ENCODE measurements at places on chromosomes 6 and 20.

- DNase-seq: no peak
Measured at GRCh38 chr6:138520463-138520862, 21.2 kb upstream of the NHSL1 start.

GRCh38 chr20:16569246-16570153 is 3.7 kb downstream of the KIF16B start:
- DNase-seq: no peak

- no peak for DNase-seq
Measured at GRCh38 chr6:157982102-157982562, 469 bp downstream of the SYNJ2 start.

DNA sequence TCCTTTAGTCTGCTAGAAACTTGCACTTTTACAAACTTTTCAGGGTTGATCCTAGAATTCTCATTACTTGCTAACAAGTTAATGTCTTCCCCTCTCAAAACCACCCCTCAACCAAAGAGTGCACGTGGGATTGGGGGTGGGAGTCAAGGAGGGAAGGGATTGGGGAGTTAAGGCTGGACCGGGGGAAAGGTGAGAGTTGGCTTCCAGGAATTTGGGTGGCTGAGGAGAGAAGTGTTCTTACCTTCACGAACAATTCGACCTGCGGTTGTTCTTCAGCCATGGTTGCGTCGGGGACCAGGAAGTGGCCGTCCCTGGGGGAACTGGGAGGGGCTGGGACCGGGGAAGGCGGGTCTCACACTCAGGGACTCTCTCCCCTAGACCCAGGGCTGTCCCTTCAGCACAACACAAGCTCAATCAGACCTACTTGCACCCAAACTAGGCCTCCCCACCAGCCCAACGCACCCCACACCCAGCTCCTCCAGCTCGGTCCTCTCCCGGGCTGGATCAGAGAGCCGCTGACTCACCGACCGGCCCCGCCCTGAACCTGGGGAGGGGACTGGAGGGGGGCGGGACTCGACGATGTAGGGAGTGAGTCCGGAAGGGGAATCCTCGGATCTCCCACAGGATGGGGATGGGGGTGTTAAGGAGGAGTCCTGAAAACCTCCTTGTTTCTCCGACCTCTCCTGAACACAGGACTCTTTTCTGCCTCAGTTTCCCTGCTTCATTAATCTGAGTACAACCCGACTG is at the start of gene CLIC1:
TSS of gene CLIC1 (minus strand) at position 510 of the 747 bp plus-strand sequence. CDS start at position 280, 230 bp downstream.
- DNase-seq: no peak

- no peak for DNase-seq
Measured at GRCh38 chr6:40440053-40440452, 147.1 kb downstream of the LRFN2 start.

GRCh38 chr6:85726206-85726605 is 83.5 kb upstream of the SYNCRIP start:
- no peak for DNase-seq

DNA sequence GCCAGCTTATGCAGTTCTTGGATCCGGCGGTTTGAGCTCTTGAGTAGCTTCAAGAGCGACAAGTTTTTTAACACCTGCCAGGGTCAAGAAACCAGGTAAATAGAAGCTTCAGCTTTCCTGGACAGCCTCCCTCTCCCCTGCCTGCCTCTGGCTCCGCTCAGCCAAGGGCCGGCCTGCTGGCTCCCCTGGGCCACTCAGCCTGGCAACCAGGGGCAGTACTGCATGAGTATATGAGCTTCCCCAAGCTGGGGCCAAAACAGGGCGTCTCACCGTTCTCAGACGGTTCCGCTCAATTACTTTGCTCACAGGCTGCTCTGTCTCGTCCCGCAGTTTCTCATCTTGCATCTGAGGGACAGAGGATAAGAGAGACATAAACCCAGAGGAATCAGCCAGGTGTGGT is 856 bp downstream of the TP53TG5 start:
- DNase-seq: no peak

DNA sequence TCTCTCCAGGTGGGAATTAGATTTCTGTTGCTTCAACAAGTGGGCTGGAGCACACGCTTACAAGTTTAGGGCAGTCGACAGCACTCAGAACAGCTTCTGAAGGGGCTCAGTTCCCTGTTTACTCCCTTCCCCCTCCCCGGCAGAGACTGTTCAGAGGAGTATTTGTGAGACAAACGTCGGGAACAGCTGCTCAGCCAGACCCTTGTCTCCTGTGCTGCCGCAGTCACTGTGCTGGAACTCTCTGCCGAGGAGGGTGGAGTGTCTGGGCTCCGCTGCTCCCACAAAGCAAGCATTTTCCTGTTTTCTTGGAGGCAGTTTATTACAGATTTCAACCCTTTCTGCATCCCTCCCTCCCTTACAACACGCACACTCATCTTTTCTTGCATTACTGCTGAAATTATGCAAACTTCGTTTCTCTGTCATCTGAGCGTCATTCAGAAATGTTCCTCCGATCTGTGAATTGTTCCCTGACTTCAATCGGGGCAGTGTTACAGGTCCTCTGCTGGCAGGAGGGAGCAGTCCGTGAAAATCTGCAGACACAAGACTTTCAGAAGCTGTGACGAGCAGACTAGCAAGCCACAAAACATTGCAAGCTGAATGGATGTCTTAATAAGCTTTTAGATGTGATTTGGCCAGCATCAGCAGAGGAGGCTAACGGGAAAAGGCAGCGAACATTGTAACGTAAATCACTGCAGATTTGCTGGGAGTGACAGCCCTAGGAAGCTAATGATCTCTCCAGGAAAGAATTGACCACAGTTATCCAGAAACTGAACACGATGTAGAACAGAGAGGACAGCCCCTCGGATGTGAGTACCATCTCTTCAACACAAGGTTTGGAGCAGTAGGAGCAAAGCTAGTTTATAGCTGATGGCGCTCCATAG is 76.2 kb downstream of the LYRM2 start:
- DNase-seq: no peak

GRCh38 chr20:4006640-4007039 is 8.7 kb downstream of the RNF24 start:
- no peak for DNase-seq

GRCh38 chr6:30060606-30061091 is 416 bp upstream of the POLR1H start:
- DNase-seq: no peak

GRCh38 chr6:90434094-90434493 is 137.5 kb upstream of the BACH2 start:
- no peak for DNase-seq

- DNase-seq: no peak
Measured at GRCh38 chr20:34798871-34799270, 26.6 kb downstream of the NCOA6 start.

GRCh38 chr6:110655821-110656220 is 159.4 kb downstream of the CDK19 start:
- no peak for DNase-seq

DNA sequence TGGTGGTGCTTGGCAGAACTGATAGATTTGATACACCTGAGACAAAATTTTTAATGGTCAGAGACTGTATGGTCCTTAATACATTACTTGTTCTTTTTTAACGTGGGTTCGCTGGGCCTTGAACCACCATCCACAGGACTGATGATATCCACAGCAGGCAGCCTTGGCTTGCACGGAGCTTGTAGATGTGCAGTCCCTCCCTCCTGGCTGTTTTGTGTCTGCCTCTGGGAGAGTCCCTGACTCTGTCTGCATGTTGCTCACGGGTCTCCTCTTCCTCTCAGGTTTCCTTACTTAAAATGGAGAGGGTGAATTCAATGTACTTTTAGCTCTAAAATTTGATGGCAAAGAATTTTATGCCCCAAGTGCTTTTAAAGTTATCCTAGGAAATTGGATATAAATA is 17.5 kb downstream of the KIF25 start:
- DNase-seq: no peak

- DNase-seq: no peak
Measured at GRCh38 chr20:46293084-46293483, 15.2 kb downstream of the CDH22 start.

GRCh38 chr6:97765461-97765860 is 482.4 kb upstream of the MMS22L start:
- DNase-seq: no peak

DNA sequence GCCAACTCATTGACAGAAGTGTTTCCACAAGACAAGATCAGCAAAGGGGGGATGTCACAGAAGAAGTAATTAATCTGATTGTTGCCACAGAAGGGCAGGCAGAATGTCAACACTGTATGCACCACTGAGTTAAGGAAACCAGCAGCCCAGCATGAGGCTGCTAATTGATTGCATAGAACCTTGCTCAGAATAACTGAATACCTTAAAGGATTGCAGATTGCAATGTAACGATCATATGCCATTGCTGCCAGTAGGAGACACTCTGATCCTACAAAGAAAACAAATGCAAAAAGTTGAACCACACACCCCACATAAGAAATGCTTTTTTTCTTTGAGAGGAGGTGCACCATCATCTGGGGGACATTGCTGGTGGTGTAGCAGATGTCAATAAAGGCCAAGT is 13.1 kb downstream of the OR5V1 start:
- no peak for DNase-seq

DNA sequence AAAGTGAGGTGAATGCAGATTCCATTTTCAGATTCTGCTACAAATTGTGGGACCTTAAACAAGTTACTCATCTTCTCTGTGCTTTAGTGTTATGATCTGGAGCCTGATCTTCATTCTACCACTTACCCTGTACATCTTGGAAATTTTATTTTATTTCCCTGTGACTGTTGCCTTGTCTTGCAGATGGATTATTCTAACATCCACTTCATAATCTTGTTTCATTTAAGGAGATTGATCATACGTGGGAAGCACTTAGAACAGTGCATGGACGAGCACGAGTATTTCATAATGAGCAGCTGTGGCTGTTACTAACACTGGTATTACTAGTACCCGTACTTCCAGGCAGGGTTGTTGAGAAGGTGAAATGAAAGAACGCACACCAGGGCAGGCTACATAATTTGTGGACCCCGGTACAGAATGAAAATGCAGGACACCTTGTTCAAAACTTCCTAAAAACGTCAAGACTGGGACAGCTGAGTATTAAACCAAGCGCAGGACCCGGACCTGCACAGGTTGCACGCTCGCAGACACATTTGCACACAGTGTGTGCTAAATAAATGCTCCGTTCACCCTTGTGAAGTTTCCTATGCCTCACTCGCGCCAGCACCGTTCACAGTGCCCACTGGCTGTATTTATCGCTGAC is 535 bp upstream of the CCDC170 start:
- no peak for DNase-seq

DNA sequence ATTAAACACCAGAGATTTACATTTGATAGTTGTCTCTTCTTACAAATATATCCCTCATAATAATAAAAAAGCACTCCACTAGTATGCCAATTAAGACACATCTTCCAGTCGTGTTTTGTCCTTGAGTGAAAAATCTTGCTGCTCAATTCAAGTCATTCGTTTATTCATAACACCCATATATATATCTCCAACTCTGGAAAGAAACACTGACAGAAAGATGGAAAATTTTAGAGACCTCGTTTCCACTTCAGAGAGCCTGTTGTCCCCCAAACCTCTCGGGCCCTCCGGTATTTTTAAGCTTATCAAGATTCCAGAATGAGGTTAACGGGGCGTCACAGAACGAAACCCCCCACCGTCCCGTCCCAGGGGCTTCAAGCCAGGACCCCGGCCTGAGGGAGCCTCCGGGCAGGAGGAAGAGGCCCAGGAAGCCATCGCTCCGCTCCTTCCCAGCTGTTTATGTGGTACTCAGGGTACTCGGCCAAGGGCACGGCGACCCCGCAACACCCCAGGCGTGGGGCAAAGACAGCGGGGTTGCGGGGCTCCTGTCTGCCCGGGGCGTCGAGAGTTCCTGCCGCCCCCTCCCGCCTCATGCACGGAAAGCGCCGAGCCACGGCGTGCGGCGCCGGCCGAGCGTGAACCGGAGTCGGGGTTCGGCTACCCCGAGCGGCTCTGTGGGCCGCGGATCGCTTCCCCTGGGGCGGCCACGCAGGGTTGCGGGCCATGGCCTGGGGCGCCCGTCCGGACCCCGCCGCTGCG is 623 bp upstream of the SNX9 start:
- DNase-seq: no peak

DNA sequence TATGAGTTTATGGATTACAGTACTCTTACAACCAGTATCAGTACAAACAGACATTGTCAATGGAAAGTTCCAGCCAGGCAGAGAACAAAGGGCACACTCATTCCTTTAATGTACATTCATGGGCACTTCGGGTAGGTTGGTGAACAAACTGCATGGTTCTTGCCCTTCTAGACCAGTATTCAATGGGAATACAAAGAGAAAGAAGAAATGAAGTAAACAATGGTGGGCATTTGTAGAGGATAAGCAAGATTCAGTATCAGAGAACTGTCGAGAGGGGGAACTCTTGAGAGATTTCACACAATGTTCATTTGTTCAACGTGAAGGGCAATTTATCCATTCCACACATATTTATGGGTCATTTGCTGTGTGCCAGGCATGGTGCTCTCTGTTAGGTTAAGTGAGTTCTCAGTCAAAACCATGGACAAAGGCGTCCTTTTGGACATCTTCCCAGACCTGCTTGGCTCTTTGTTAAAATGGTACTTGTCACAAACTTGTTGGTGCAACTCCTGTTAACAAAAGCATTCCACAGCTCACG is 714.8 kb downstream of the DHX35 start:
- DNase-seq: no peak

- DNase-seq: no peak
Measured at GRCh38 chr6:157996918-157997702, 15.4 kb downstream of the SYNJ2 start.

All from SK-N-MC (cell line).